ENCODE measurements at places on chromosomes 11 and 22. TPM values are rescaled to one million over a fixed set of nuclear protein-coding genes. Genes with fewer than 3 reads are reported as not detected.

CDC42EP2 gene
- total RNA-seq, result 88.4 TPM

IL17REL gene
- not detected for total RNA-seq

SCGB1D2 gene
- total RNA-seq, result not detected

MUC15 gene
- not detected for total RNA-seq

GANAB gene
- 286 TPM for total RNA-seq

CELSR1 gene
- total RNA-seq, result 1.8 TPM
